ENCODE measurements at places on chromosomes 16 and 17.

DNA sequence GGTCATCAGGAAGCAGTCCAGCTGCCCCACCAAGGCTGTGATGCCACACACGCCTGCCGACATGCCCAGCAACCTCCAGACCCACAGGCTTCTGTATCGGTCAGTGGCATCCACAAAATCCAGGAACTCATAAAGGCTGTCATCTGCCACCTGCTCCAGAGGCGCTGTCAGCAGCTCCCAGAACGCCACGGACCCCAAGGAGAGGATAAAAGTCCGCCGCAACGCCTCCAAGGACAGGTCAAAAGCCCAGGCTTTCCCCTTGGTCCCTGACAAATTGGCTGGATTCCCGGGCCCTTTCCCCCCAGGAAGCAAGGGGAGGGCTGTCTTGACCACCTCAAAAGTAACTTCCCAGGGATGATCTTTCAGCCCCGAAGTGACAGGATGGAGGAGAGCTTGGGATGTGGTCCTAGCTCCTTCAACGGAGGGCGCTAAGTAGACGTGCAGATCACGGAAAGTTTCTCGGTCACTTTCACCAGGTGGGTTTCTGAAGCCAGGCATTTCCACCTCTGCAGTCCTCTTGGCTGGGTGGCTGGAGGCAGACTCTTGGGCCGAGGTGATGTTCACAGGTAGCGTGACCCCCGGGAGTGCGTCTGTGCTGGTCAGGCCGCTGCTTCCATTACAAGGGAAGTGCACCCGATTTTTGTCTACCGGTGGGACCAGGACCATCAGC, 854 bp downstream of the MFSD6L start:
- no peak for DNase-seq

DNA sequence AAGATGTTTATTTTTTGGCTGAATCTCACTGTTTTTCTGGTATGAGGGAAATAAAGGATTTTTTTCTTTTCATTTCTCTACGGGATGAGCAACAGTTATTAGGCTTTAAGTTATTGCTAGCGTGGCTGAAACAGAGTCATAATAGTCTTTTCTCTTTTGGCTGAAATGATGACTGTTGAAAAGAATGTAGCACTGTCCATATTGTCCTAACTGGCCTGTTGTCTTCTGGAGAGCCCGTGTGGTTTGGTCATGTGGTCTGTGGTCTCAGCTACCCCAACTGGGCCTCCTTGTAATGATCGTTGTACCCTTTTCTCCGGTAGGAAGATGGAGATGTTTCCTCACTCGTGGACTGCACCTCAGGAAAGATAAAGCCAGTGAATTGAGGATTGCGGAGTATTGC, 36.6 kb downstream of the EPN2 start:
- no peak for DNase-seq

DNA sequence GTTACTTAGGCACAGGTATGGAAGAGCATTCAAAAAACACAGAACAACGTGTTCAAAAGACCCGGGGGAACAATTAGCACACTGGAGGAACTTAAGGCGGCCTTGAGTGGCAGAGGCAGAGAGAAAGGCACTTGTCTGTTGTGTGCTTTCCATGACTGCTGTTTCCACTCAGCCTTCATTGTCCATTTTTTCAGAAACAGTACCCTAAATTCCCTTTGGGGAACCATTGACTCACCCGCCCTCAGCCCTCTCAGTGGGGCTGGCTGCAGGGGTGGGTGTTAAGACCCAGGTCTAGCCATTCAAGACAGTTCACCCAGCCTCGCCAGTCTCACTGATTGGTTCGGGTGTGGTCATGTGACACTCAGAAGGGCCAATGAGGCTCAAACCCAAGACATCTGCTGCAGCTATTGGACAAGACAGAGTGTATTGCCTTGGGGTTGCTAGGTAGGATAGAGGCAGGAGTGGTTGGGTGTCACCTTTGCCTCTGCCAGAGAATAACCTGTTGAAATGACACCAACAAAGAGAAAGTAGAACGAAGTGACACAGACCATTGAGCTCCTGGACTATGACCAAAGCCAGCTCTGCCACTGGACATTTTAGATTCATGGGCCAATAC, 19.6 kb upstream of the CEP20 start:
- DNase-seq: peak; percentile 47

DNA sequence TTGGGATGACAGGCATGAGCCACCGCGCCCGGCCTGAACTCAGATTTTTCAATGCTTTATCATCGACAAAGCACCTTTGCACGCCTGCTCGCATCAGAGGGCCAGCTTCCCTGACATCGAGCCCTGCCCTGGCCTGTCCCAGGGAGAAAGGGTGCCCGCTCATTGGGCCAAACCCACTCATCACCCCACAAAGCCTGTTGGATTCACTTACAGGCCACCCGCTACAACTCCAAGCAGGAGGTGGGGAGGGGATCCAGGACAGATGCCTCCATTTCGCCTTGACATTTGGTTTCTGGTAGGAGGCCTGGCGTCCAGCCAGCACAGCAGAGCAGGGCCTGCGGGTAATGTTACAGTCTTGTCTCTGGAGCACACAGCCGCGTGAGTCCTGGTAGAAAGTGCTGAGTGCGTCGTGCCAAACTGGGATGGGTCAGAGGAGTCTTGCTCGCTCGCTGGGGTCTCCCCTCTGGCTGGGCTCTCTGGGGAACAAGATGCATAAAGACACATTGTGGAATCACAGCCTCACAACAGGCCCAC, 19.8 kb downstream of the SMTNL2 start:
- DNase-seq: no peak

- DNase-seq: no peak
Observed at GRCh38 chr16:84943620-84944019, 67.7 kb downstream of the ZDHHC7 start.

DNA sequence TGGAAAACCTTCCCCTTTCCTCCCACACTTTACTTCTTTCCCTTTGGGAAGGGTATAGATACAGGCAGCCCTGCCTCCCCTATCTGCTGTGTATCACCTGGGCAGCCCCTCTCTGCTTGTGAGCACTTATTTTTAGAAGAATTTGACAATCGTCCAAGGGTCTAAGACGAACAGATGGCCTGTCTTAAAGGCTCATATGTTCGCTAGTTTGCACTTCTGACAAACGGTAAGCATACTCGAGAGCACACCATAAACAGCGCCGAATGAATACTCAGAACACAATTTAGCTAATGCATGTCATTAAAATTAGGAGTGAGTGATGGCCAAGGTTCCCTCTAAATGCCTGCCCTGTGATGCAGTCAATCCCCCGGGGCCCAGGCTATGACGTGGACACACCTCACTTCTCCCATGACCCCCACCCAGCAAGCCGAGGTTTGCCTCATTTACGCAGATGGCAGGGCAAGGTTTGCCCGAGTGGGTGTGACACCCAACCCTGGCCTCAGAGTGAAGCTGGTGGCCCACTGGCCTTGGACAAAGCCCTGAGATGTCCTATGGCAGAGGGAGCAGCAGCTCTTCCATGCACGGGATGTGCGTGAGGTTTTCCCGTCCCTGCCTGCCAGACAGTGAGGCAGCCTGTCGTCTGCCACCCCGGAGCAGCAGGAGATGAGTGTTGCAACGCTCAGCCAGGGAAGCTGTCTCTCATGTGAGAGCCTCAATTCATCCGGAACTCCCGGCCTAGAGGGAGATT, 125.2 kb downstream of the C16orf78 start:
- no peak for DNase-seq

DNA sequence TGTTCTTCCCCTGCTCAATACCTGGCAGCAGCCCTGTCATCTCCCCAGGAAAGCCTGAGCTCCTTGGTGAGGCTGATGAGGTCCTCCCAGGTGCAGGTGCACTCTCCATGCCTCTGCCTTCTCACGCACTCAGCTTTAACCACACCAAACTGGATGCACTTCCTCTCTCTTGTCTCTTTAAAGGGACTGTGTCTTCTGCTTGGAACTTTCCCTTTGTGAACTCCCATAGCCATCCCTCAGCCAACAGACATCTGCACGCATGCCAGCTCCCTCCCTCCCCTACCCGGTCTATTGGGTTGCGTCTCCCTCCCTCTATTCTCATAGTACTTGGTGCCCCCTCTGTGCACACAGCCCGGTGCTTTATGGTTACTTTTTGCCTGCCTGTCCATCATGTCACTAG, 231.2 kb downstream of the MSI2 start:
- no peak for DNase-seq

DNA sequence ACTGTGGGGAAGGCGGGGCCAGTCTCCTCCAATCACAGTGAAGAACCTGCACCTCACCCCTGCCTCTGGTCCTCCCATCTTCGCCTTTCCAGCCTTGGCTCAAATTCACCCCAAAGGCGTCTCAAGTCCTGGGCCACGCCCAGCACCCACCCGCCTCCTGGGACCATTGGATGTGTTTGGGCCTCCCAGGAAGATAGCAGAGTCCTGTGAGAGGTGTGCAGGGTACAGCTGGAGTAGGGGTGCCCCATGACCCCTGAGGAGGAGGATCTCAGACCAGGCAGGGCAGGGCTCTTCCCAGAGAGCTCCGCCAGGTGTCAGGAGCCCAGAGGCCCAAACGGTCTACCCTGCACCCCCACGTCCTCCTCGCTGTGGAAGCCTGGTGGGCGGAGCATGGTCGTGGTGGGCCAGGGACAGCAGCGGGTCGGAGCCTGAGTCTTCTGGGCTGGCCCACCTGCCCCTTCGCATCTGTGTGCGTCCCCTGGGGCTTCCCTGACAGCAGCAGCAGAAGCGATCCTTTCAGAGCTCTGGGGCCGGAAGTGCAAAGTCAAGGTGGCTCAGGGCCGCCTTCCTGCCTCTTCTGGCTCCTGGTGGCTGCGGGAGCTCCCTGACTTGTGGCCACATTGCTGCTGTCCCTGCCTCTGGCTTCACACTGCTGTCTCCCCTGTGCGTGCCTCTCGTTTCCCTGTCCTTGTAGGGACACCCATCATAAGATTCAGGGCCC, 34.9 kb upstream of the ZNF469 start:
- DNase-seq: no peak

- no peak for DNase-seq
Observed at GRCh38 chr17:20922128-20922670, 120.6 kb downstream of the USP22 start.

DNA sequence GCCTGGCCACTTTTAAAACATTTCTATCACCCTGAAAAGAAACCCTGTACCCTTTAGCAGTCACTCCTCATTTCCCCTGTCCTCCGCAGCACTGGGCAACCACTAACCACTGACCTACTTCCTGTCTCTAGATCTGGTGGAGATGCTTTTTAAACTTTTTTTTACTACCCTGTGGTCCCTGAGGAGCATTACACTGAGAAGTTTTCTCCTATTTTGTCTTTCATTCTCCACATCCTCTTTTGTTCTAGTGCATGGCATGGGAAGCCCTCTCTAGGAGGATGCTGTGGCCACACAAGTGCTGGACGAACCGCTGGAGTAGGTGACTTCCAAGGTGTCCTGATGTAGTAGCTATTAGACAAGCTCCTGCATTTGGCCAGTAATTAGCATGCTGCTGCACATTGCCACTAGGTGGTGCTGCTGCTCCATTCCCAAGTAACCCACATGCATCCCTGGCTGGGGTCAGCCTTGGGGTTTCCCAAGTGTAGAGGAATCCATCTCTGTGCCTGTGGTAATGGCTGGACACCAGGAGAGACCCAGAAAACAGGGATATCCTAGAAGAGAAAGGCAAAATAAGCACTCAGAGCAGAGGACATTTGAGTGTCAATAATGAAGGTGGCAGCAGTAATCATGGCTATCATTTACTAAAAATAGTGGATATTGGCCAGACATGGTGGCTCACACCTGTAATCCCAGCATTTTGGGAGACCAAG, 143.8 kb upstream of the CRHR1 start:
- DNase-seq: peak; percentile 68

GRCh38 chr16:86590501-86591144, 12.3 kb downstream of the FOXL1 start:
- no peak for DNase-seq

DNA sequence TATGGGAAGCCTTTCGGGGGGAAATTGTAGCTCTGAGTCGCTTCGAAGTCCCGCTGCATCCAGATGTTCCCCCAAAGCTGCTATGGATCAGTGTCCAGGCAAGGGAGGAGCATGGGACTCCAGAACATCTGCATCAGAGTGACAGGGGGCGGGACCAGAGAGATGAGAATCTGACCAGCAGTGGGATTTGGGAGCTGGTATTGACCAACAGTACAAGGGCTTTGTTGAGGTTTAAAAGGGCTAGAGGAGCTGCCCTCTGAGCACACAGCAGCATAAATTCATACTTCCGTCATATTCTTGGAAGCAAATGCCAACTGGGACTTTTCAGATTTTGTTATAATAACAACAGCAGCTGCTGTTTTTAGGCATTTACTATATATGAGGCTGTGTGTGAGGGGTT, 10.6 kb downstream of the RBFOX1 start:
- DNase-seq: no peak

DNA sequence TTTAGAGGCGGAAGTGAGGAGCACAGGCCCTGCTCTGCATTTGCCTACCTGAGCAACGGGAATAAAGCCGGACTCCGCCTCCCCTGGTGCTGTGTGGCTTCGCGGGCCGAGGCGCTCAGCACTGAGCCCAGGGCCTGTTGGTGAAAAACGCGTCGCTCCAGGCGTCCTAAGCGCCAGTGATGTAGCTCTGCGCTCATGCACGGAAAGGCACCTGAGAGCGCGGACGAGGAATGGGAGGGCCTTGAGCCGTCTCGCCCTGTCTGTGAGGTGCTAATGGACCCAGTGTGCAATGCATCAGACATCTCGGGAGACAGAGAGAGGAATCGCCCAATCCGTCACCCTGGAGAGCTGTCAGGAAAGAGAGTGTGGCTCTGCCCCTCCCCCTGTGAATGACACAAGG, 17.2 kb upstream of the ATP2A3 start:
- no peak for DNase-seq

GRCh38 chr16:87017371-87018012, 299.7 kb downstream of the C16orf95 start:
- DNase-seq: no peak

GRCh38 chr17:51044976-51045375, 75.7 kb downstream of the SPAG9 start:
- DNase-seq: no peak

DNA sequence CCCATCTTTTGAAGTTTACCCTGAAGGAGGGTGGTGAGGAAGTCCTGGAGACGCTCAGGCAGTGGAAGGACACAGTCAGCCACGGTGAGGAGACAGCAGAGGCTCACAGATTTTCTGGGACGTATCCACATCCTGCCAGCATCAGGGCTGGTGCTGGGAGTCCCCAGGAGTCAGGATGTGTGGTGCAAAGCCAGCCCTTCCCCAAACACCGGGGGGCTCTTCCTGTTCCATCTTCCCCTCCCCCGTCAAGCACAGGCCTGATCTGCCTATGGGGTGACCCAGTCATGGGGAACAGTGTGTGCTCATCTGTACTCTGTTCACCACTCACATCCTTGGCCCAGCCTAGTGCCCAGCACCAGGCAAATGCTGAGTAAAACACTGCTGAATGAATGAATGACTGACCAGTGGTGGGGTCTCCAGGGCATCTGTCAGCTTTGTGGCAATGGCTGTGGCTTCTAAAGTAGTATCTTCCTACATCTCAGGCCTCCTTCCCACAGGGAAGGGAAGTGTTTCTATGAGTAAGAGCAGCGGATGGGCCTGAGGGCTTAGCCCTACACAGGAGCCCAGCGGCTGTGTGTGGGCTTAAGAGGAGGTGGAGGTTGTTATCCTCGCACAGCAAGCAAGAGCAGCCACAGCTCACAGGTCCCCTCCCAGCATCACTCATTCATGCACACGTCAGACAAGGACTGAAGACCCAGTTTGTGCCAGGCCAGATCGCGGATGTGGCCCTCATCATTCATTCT, 23.3 kb downstream of the NOS2 start:
- no peak for DNase-seq

GRCh38 chr17:43350888-43351361, 47.9 kb upstream of the ARL4D start:
- no peak for DNase-seq

Measured in natural killer cell (primary cell).